H4 (cell line): ENCODE measurements at places on chromosomes 1 and 21. TPM values are rescaled to one million over a fixed set of nuclear protein-coding genes. Genes with fewer than 3 reads are reported as not detected.

The C1orf141 gene
- total RNA-seq = not detected in 2 replicates

The LCE1E gene
- total RNA-seq = not detected in 2 replicates

The CERS2 gene
- total RNA-seq = 97.8 and 110 TPM in 2 replicates

The CR2 gene
- 0.02 and 0.08 TPM in 2 replicates for total RNA-seq

The C1orf21 gene
- total RNA-seq = 24.0 and 28.1 TPM in 2 replicates

The TSPEAR gene
- 0.08 TPM in 1 of 2 replicates, not detected in the other for total RNA-seq

- no peak for DNase-seq
These were observed 92.3 kb downstream of the MRPL37 start for GRCh38 chr1:54292002-54292911.

GRCh38 chr1:12251442-12251841 is 21.6 kb downstream of the VPS13D start:
- no peak for DNase-seq

- DNase-seq = no peak
These were observed 213.4 kb downstream of the USP25 start for GRCh38 chr21:15943009-15943666.

DNA sequence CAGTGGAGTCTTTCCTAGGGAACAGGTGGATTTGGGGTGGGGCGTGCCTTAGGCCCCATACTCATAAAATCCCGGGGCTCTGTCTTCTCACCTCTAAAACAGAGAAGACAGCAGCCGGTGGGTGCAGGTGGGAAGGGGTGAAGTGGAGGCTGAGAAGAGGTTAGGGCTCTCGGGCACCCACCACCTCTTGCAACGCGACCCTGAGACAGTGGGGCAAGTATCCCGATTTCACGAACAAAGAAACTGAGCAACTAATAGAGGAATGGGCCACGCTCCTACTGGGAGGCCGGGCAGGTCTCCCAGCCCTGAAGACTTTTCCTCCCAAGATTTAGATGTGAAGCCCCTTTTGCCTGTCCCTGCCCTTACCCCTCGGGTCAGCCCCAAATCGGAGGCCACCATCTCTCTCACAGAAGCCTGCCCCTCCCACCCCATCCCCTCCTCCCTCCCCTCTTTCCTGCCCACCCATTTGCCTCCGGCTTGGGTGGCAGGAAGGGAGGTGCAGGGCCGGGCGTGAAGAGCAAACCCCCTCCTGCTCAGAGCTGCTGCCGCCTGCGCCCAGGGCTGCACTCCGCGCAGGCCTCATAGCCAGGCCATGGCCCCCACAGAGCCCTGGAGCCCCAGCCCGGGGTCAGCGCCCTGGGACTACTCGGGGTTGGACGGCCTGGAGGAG is at the start of gene GPR25:
Gene GPR25 (plus strand): TSS at position 536 of the 670 bp plus-strand sequence. CDS start 57 bp downstream, at position 593.
- DNase-seq = no peak

DNA sequence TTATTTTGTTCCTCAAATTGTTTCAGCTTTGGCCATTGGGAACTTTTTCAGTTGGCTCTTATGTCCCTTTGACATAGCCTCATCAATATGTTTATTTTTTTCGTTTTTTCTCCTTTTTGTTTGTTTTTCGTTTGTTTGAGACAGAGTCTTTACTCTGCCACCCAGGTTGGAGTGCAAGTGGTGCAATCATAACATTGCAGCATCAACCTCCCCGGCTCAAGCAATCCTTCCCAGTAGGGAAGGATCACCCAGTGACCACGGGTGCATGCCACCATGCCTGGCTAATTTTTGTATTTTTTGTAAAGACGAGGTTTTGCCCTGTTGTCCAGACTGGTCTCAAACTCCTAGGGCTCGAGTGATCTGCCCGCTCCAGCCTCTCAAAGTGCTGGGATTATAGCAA is 8.1 kb downstream of the POLR3GL start:
- DNase-seq = no peak

GRCh38 chr1:246795906-246796694 is 71.9 kb downstream of the SCCPDH start:
- no peak for DNase-seq

DNA sequence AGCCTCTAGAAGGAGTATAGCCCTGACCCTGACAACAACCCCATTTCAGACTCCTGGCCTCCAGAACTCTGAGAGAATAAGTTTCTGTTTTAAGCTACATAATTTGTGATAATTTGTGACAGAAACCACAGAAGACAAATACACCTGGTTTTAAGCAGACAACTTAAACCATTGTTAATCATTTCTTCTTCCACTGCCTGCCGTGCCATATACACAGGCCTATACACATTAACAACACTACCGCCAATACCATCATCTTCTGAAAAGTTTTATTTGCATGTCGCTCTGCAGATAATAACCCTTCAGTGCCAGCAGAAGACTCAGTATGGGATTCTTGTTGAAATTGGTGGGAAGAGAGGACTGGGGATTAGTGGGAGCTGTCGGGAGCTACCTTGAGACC is 39.9 kb upstream of the KRTAP19-8 start:
- no peak for DNase-seq

DNA sequence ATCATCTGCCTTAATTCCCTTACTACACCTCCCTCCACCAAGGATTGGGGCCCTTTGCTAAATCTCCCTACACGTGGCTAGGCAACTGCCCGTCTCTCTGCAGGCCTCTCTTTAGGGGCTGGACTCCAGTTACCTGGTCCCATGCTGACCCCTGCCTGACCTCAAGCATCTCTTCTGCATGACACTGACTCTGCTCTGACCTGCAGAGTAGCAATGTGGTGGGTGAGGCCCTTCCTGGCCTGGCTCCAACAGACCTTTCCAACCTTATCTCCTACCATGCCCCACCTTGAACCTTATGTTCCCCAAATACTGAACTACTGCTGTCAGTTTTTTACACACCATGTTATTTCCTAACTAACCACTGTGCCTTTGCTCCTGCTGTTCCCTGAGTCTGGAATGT is 45.9 kb upstream of the EPS15 start:
- DNase-seq = no peak

- no peak for DNase-seq
These were observed 35.9 kb downstream of the PARP1 start for GRCh38 chr1:226371866-226372490.

DNA sequence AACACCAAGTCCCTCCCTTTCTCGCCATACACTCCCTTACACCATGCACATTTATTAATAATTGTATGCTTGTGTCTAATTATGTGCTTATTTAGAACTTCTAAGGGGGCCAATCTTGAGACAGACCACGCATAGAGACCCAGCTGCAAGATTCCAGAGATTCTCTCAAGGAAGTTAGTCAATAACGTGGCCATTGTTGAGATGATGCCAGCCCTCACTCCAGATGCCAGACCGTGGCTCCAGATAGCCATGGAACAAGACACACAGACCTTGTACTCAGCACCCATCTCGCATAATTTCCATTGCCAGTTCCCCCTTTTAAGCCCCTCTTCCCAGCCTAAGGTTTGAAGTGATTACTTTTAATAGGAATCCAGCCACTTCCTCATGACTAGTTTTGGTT is 62.4 kb downstream of the DIRAS3 start:
- no peak for DNase-seq

GRCh38 chr1:91750398-91750996 is 135.5 kb downstream of the TGFBR3 start:
- DNase-seq = no peak

DNA sequence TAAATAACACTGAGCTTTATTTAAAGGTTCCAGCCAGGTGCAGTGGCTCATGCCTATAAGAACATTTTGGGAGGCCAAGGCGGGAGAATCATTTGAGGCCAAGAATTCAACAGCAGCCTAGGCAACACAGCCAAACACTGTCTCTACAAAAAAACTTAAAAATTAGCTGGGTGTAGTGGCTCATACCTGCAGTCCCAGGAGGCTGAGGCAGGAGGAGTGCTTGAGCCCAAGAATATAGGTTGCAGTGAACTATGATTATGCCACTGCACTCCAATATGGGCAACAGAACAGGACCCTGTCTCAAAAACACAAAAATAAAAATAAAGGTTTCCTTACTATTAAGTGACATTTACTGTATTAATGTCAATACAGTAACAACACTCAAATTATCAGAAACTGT is 2.1 kb downstream of the TAF12 start:
- DNase-seq = no peak

- no peak for DNase-seq
These were observed at the start of gene PTGFR for GRCh38 chr1:78490861-78491450. PTGFR (plus strand) TSS chr1:78490974; CDS start chr1:78492744, 1,770 bp downstream.

DNA sequence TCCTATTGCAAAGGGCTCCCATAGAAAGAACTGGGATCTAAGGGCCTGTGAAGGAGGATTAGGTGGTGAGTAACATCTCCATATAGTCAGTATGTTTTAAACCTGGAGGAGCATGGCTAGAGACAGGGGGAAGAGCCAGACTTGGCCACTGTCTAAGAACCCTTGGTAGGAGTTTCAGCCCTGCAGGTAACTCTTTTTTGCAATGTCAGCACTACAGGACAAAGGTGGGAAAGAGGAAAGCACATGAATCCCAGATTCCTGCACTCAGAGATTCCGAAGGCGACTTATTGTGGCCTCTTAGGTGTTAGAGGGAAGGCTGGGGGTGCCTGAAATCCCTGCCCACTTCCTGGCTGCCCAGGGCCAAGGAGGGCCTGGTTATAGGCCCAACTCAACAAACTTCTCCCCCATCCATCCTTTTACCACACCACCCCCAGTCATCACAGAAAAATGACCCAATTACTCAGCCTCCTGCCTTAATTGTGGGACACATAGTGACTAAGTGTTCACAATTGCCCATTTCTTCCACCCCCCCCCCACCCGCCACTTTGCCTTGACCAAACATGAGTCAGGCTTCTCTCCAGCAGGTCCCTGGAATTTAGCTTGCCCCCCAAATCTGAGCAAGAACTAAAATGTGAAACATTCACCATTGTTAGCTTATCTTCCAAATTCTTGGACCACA is 1.9 kb upstream of the NTNG1 start:
- DNase-seq = no peak

- no peak for DNase-seq
These were observed 37.3 kb upstream of the TMEM125 start for GRCh38 chr1:43232482-43232881.

DNA sequence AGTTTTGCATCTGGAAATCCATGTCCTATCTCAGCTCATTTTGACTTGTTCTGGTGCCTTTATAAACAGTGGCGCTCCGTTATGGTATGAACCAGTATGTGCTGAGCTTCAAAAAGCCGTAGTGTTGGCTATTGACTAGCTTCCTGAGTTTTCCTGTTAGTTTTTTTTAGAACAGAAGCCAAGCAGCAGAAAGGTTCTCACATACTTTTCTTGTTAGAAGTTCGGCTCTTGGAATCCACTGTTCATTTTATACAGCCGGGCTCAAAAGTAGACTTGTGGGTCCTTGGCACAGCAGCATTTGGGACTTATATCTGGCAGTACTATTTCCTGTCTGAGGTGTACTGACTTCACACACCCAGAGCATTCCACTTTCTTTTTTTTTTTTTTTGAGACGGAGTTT is 63.8 kb downstream of the TBCE start:
- DNase-seq = no peak

DNA sequence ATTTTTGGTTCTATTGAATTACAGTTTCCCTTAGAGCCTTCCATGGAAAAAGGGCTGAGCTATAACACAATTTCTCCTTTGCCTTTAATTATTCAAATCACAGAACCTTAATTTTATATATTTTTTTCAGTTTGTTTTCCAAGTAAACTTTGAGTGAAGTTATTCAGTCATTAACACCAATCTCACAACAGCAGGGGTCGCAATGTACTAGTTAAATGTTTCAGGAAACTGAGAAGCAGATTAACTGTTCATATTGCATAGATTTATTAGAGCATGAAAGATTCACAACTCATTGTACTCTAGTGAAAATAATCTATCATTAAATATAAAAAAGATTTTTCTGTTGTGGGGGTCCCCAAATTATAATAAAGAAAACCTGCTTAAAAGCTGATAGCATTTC is 64.1 kb downstream of the KIFAP3 start:
- peak; percentile 5 for DNase-seq

GRCh38 chr1:55128418-55128995 is 86.7 kb downstream of the USP24 start:
- peak; percentile 49 for DNase-seq
